ENCODE measurements at places on chromosomes 5 and 9.

DNA sequence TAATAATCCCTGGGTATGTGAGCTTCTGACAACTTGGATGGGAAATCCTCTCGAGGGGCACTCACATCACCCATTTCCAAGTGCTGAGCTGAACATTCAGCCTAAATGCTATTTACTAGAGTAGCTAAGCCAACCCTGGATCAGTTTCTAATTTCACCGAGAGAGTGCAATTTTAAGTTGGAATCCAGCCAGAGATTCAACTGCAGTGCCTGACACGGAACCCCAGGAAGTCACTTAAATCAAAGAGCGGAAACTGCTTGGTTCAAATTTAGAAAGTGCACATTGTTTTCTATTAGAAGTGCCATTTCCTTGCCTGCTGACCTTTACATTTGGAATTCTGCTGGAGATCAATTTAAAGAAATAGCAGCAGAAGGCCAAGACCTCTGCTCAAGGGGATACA, 8.8 kb downstream of the SPRY4 start:
- DNase-seq, result no peak

DNA sequence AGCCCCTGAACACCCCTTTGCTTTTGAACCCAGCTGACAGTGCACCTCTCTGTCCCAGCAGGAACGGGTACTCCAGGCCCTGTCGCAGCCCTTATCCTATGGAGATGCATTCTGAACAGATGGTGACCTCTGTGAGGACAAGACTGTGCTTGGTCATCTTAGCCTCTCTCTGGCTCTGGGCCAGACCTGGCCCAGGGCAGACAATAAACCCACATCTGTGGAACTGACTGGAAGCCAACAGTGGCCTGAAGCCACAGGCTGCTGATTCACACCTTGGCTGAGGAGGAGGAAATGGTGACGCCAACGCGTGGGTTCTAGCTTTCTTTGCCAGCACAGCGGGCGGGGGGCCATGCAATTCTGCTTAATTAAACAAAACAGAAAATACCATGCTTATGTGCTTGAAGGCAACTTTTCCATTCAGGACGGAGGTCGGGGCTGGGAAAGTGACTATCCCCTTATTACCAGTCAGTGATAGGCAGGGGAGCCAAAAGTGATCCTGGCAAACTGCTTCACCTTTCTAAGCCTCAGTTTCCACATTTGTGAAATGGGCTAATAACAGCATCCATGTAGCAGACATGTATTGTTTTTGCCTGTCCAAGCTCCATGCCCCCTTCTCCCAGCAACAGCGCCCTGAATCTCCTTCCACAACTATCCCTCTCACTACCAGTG, 10.8 kb downstream of the SH3PXD2B start:
- DNase-seq, result no peak

- DNase-seq, result no peak
Observed at GRCh38 chr5:157602505-157602904, 26.9 kb upstream of the ADAM19 start.

GRCh38 chr9:93580654-93581380, 4.4 kb downstream of the PHF2 start:
- no peak for DNase-seq

- DNase-seq, result no peak
Observed at GRCh38 chr5:9621379-9621903, 8.7 kb downstream of the TAS2R1 start.

- no peak for DNase-seq
Observed at GRCh38 chr9:128860937-128861336, 20.8 kb downstream of the KYAT1 start.

DNA sequence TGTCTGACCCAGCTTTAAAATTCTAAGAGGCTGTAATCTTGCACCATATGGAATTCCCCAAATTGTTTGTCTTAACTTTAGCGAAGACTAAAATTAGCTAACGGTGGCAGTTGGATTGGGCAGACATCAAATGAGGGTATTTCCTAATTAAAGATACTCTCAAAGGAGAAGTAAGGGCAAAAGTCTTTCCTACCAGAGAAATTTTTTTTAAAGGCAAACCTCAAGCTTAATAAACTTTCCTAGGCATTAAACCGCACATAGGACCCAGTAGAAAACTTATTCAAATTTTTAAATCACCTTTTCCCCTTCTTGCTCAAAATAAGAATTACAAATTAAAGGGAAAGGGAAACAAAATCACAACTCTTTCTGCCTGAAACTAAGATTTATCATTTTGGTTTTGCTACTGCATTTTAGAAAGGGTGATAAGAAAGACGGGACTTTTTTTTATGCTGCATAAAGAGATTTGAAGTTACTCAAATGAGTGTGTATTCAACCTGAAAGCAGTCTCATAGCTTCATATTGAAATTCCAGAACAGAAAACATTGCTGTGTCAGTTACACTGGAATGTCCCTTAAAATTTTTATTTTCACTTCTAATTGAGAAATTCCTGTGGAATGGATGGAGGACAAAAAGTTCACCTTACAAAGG, 189.1 kb upstream of the PTGER4 start:
- DNase-seq, result no peak

DNA sequence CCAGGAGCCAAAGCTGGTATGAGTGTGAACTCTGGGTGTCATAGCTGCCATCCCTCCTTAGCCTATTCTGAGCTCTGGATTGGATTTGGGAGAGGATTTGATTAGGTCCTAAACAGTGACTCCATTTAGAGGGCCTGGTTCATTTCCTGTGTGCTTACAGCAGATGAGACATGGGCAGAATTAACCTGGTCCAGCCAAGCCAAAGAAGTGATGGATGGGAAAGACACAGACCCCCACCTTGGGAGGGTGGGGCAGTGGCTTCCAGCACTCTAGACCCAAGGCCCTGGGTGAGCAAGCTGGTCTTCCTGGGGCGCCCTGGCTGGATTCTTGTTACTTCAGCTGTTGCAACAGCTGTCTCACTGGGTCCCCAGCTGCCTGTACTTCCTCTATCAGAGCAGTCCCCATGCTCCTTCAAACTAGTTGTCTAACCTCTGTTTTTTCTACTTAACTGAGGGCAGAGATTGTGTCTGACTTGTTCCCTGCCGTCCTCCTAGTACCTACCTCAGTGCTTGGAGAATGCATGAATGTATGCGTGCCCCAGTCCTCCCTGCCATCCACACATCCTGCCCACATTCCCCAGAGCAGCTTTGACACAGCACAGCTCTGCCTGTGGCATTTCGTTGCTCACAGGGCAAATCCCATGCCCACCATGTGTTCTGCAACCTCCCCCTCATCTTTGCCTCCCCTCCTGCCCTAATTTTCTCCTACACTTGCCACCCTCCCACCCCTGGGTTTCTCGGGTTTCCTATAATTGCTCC, 115.9 kb downstream of the RGS3 start:
- DNase-seq, result no peak

GRCh38 chr9:129720865-129721545, 31.8 kb downstream of the PTGES start:
- DNase-seq, result no peak

- no peak for DNase-seq
Observed at GRCh38 chr9:108474356-108474755, 381.4 kb downstream of the ACTL7B start.

GRCh38 chr9:14211564-14211963, 102.4 kb downstream of the NFIB start:
- DNase-seq, result no peak

GRCh38 chr5:39631958-39632357, 207.2 kb upstream of the DAB2 start:
- no peak for DNase-seq

- DNase-seq, result no peak
Observed at GRCh38 chr5:44797841-44798240, 10.9 kb upstream of the MRPS30 start.

GRCh38 chr5:161396171-161396570, 150.4 kb downstream of the GABRB2 start:
- DNase-seq, result no peak

DNA sequence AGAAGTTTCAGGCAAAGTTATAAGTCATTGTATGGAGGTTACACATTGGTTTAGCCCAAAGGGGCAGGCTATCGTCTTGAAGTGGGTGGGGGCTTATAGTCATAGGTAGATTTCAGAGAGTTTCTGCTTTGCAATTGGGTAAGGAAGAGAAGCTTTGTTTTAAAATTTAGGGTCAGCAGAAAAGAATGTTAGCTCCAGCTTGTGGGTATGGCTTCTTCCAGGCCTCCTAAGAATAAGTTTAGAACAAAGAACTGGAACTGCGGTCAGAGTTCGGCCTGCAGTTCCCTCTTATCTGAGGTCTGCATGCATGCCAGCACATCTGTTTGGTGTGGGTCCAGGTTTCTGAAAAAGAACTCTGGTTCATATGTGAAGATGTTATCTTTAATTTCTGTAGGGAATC, 96.1 kb downstream of the CYFIP2 start:
- DNase-seq, result no peak

DNA sequence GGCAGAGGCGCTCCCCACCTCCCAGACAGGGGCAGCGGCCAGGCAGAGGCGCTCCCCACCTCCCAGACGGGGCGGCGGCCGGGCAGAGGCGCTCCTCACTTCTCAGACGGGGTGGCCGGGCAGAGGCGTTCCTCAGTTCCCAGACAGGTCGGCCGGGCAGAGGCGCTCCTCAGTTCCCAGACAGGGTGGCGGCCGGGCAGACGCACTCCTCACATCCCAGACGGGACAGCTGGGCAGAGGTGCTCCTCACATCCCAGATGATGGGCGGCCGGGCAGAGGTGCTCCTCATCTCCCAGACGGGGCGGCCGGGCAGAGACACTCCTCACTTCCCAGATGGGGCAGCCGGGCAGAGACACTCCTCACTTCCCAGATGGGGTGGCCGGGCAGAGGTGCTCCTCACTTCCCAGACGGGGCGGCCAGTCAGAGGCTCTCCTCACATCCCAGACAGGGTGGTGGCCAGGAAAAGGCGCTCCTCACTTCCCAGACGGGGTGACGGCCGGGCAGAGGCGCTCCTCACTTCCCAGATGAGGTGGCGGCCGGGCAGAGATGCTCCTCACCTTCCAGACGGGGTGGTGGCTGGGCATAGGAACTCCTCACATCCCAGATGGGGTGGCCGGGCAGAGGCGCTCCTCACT, 75.1 kb downstream of the CARTPT start:
- DNase-seq, result no peak

- DNase-seq, result no peak
Observed at GRCh38 chr5:158812408-158812807, 287.3 kb downstream of the EBF1 start.

GRCh38 chr5:21237461-21237860, 1249.5 kb upstream of the CDH18 start:
- DNase-seq, result no peak

DNA sequence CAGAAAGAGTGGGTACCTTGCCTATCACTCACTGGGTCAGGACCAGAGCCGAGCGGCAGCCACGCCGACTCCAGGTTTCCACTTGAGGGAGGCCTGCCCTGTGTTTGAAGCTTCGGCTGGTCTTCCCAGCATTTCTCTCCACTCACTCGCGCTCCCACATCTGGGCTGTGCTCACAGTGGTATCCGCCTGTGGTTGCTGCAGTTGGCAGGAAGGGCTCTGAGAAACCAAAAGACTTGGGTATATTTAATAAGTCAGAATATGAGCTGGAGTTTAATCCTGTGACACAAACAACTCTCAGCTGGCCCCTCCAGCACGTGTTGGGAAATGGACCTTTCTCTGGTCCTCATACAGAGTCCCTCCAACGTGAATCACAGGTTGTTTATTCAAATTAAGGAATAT, 70.9 kb downstream of the SPRY4 start:
- no peak for DNase-seq

GRCh38 chr9:90121762-90122161, 517.0 kb downstream of the GADD45G start:
- DNase-seq, result no peak

GRCh38 chr5:144697847-144698262, 527.2 kb downstream of the KCTD16 start:
- no peak for DNase-seq

DNA sequence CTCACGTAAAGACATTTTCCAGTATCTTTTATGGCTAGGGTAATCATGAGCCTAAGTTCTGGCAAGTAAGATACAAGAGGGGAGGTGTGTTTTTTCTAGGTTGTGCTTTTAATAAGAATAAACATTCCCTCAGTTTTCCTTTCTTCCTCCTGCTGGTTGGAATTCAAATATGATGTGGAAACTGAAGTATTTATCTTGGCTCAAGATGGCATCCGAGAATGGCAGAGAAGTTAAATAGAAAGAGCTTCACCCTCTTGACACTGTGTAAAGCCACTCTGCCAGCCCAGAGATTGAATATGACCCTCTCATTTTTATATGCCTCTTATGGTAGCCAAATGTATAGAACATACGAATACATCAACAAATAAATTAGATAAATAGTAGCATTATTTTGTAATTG, 438.4 kb downstream of the ISL1 start:
- DNase-seq, result no peak

DNA sequence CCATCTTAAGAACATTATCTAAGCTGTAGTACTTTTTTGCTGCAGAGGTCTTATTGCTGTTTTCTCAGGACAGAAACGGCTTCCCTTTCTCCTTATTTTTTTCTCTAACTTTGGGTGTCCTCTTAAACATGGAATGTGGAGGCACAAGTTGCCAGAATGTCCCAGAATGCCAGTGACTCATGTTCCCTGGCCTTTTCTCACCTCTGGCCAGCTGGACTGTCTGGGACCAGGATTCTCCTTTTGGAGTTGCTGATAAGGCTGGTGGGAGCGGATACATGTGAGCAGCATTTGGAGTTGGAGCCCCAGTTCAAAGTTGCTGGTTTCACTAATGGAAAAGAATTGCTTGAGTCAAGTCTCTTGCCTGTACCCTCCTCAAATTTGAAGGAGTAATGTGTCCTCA, 112.8 kb downstream of the ARHGAP26 start:
- no peak for DNase-seq

DNA sequence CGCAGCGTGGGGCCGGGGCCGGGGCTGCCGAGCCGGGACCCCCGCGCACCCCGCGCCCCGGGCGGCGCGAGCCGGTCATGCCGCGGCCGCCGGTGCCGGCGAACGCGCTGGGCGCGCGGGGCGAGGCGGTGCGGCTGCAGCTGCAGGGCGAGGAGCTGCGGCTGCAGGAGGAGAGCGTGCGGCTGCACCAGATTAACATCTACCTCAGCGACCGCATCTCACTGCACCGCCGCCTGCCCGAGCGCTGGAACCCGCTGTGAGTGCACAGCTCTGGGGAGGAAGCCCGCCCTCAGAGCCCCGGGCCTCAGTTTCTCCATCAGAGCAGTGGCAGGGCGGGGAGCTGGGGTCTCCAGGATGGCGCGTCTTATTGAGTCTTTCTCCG, 335 bp downstream of the GALNT12 start:
- no peak for DNase-seq

DNA sequence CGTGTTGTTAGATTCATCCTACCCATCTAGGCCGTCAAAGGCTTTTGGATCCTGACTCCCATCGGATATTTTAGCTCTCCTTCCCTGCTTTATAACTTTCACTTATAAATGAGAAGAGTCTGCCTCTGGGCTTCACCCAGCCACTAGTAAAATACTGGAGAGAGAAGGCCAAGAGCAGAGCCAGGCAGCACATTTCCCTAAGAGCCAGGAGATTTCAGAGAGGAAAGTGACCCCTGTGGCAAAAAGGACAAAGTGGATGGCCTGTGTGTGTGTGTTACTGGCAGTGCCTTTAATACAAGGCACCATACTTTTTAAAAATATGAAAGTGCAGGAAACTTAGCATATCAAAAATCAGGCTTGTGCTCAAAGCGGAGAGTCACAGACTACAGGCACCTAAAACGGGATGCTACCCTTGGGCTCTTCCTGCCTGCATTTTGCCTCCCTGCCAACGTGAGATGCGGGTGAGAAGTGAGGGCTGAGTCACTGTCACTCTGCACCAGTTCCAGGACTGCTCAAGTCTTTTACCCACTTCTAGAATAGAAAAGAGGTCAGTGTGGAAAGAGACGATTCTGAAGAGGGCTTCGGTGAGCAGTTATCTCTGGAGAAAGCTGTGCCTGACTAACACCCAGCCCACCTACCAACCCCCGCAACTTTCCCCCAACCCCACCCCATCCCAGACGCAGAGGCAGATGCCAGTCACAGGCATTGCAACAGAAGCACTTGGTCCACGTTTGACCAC, 15.9 kb downstream of the NFIL3 start:
- DNase-seq, result no peak

- no peak for DNase-seq
Observed at GRCh38 chr9:129962889-129963703, 79.9 kb downstream of the FNBP1 start.

All from NCI-H1930 (cell line).